ENCODE measurements at places on chromosomes 11 and 22.

DNA sequence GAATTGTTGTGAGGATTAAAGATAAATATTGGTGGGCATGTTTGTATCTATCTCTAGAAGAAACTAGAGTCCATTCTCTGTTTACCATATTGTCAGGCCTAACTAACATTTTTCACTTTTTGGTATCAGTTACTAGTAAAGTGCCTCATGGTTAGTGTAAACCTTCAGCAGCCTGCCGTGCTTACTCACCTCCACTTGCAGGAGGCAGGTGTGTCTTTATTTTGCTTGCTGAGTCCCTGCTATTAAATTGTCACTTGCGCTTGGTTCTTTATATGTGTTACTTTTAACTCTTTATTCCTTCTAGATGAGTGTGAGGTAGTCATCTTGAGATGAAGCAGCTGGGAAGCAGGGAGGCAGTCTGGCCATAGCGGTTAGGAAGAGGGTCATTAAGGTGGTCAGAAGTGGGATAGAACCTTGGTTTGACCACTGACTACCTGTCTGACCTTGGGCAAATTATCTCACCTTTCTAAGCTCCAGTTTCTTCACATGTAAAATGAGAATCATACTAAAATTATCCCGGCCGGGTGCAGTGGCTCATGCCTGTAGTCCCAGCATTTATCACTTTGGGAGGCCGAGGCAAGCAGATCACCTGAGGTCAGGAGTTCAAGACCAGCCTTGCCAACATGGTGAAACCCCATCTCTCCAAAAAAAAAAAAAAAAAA lies 21.2 kb downstream of the PPP6R3 start:
- no peak for DNase-seq

DNA sequence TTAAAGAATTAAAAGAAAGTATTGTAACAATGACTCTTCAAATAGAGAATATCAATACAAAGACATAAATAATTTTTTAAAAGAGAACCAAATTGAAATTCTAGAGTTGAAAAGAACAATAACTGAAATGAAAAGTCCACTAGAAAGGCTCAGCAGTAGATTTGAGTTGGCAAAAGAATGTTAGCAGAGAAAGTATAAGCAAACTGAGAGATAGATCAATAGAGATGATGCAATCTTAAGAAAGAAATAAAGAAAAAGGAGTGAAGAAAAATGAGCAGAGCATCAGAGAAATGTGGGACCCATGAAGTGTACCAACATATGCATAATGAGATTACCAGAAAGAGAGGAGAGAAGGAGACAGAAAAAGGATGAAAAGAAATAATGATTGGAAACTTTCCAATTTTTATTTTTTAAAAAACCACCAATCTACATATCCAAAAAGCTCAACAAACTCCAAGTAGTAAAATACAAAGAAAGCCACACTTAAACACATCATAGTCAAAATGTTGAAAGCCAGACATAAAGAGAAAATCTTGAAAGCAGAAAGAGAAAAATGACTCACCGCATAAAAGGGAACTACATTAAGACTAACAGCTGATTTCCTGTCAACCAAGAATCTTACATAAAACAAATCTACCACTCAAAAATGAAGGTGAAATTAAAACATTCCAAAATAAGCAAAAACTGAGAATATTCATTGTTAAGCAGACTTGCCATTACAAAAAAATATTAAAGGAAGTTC lies 20.9 kb downstream of the NCF4 start:
- no peak for DNase-seq

DNA sequence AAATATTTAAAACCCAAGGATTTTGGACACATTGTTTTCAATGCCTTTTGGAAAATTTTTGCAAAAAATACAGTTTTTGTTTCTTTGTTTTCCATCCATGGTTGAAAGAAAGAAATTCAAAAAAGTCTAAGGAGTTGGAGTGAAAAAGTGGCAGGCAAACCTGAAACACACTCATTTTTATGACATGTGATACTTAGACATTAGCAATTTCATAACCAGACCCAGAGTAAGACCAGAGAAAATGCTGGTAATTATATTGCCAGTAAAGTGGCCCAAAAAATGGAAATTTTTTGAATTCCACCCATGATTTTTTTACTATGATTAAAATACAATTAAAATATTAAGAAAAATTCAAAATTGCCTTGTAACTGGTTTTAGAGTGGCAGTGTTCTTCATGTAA lies 128.2 kb downstream of the SLC17A6 start:
- DNase-seq = no peak

GRCh38 chr22:20027966-20028854 lies 7.3 kb downstream of the TANGO2 start:
- no peak for DNase-seq

DNA sequence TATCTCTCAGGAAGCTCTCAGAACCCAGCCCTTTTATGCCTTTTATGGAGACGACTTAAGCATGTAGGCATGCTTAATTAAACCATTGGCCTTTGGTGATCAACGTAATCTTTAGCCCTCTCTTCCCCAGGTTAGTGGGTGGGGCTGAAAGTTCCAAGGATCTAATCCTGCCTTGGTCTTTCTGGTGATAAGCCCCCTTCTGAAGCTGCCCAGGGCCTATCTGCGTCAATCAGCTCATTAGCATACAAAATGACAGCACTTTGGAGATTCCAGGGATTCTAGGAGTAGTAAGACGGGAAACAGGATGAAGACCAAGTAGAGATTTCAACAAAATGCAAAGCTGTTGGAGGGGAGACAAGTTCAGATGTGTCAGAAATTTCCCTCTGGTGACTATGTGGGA lies 3.1 kb downstream of the FAM118A start:
- no peak for DNase-seq

DNA sequence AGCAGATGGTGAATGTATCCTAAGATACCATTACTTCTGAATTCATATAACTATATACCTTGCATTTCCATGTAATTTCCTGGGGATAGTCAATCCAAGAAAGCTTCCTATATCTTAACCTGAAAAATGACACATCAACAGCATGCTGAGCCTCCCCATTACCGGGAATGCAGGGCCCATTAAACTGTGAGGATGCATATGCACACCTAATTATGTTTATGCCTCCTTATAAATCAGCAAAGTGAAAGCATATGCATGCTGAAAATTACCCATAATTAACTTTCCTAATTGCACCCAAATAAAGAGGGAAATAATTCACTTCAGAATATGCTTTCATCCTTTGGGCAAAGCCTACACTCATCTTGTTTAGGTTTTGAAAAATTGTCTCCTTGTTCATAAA lies 663.0 kb downstream of the KCNA4 start:
- DNase-seq = no peak

DNA sequence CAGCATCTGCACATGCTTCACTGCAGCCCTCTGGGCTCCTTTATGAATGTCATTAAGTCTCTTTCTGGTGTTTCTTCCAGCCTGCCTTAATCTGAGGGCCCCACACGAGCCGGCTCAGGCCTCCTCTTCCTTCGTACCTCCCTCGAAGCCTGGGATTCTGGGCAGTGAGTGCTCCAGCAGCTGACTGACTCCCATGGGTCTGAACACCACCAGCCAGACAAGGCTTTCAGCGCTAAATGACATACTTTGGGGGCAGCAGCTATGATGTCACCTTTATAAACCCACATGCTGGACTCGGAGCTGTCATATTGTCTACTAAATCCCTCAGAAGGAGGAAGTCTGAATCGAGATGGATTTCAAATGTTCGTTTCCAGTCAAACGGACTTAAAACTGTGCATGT lies 127.1 kb downstream of the TRIM29 start:
- DNase-seq = no peak

- no peak for DNase-seq
Observed at GRCh38 chr11:84855508-84856245, 771.5 kb downstream of the DLG2 start.
